ENCODE measurements at places on chromosomes 2 and 18.
A peak's percentile ranks its signal among the peaks of the same experiment; 100 is the strongest.

- no peak for DNase-seq
Observed at GRCh38 chr2:9250091-9250490, 43.5 kb downstream of the ASAP2 start.

- peak; percentile 89 for DNase-seq
Observed at GRCh38 chr2:45263147-45263546, 253.9 kb upstream of the SIX2 start.

DNA sequence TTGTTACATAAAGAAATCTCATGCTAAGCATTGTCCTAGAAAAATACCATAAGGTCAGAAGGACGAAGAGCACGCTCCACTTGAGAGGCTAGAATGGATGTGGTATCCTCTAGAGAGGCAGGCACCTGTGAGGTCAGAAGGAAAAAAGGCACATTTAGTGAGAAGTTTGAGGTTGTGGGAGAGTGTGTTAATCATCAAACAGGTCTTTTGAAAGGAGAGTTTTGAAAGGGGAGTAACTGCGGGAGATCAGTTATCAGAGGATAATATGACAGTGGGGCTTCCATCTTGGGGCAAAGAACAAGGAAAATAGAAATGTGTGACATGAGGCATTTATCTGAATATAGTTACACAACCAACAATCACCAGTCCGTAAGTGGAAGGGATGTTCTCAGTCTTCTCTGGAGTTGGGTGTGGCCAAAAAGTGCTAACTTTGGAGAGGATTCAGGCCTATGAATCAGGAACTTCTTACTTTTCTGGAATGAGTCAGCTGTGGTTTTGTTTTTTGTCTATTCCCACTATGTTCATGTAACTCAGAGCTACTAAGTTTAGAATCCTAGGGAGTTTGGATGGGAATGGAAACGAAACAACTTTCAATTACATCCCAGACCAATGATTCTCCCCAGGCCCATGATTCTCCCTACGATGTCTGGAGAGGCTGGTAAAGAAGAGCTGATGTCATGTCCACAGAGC lies 451.4 kb upstream of the ST6GAL2 start:
- DNase-seq = no peak

- DNase-seq = no peak
Observed at GRCh38 chr2:237403024-237403882, 10.7 kb downstream of the COL6A3 start.

- no peak for DNase-seq
Observed at GRCh38 chr2:96503637-96504243, 1.4 kb downstream of the NEURL3 start.

DNA sequence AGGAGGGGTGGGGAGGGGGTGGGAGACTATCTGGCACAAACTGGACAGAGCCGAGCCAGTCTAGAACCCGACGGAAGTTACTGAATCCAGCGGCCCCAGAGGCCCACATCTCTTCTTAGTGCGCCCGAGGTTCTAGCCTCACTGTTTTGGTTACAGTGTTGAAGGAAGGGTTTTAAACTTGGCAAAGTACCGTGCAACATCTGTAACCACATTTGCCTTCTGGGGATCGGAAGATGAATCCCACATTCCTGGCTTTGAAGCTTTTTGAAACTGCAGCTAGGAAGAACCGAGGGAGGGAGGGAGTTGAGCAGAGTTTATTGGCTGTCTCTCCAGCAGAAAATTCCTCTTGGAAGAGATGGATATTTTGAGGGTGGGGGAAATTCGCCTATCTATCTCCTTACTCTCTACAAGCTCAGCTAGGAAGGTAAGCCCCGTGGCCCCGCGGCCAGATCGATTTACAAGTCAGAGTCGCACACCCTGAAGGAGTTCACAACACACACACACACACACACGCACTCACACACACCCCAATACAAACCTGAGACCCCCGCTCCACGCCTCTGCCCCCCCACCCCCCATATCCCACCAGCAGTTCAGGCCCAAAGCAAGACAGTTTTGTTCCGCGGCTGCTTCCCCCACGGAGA lies 1.0 kb downstream of the ACVR1 start:
- peak; percentile 29 for DNase-seq

GRCh38 chr18:77377813-77378212 lies 128.2 kb downstream of the GALR1 start:
- DNase-seq = no peak

- DNase-seq = peak; percentile 36
Observed at GRCh38 chr2:150388289-150388625, 99.2 kb downstream of the RND3 start.
